ENCODE measurements at places on chromosomes 2 and 18.

DNA sequence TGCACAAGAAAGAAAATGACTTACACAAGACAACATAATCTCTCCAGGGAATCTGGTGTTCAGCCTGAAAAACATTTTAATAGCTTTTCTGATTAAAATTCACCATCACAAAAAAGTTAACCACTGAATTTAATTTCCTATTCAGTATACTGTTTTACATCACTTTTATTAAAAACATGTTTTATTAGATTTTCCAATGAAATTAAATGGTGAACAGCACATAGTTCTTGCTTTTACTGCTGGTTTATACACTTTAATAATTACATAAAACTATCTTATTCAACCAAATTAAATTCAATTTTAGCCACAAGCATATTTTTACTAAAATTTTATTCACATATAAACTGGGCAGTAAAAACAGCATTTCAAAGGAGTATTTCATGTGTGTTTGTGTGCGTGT is 138.3 kb downstream of the NOL4 start:
- DNase-seq: no peak

DNA sequence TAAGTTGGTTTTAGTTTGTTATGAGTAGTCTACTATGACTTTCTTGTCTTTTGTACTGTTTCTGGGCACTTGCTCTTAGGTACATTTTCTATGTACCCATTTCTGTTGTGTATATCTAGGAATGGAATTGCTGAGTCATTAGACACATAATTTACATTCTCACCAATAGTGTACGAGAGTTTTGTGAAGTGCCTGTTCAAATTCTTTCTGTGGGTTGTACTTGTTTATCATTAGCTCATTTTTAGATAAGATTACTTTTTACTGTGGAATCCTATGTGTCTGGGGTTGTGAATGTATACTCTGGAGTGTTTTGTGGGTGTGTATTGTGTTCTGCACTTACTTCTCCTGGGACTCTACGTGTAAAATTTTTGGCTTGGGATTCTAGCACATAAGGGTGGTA is 36.6 kb upstream of the CD28 start:
- no peak for DNase-seq

DNA sequence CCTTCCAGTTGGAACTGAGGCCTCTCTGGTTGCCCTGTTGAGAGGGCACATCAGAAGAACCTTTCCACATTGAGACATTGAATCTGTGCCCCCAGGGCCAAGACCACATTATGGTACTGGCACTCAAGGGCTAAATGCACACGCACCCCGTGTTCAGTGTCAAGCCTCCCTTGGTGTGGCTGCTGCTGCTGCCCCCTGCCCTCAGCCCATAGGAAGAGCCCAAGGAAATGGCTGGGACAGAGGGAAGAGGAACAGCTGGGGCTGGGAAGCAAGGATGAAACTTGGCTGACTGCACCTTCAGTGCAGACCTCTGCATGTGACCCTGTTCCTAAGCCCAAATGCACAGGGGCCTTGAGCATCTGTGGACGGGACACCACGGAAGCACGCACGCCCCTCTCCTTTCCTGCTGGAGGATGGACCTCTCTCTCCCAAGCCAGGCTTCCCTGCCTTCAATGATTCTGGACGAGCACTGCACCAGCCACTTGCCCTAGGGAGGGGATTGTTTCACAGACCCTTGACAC is 40.2 kb downstream of the NIFK start:
- DNase-seq: no peak

DNA sequence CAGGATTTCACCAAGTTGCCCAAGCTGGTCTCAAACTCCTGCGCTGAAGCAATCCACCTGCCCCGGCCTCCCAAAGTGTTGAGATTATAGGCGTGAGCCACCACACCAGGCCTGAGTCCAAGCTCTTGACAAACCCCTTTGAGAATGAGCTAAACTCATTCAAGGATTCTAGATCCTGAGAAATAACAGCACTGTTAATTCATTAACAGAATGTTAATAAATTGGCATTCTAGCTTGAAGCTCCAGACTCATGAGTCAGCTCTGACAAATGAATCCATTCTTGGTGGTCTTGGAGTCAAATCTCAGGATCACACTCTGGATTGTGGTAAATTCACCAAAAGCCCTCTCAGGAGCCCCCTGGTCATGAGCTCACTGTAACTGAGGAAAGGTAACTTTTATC is 1.8 kb downstream of the NARS1 start:
- DNase-seq: no peak

DNA sequence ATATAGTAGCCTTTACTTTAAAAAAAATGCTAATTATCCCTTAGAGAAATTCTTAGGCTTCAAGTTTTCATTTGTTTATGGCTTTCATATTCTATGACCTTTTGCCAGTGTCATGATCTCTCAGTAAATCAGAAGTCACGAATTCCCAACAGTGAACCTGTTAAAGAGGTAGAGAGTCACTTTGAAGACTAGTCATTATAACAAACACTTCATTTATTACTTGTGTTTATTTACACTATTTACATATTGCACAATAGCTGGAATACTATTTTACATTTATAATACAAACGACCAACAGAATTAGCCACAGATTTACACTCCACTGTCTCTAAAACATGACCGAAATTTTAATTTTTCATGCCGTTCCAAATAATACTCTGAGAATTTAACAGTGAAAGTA is 8.5 kb downstream of the ALKAL2 start:
- no peak for DNase-seq

DNA sequence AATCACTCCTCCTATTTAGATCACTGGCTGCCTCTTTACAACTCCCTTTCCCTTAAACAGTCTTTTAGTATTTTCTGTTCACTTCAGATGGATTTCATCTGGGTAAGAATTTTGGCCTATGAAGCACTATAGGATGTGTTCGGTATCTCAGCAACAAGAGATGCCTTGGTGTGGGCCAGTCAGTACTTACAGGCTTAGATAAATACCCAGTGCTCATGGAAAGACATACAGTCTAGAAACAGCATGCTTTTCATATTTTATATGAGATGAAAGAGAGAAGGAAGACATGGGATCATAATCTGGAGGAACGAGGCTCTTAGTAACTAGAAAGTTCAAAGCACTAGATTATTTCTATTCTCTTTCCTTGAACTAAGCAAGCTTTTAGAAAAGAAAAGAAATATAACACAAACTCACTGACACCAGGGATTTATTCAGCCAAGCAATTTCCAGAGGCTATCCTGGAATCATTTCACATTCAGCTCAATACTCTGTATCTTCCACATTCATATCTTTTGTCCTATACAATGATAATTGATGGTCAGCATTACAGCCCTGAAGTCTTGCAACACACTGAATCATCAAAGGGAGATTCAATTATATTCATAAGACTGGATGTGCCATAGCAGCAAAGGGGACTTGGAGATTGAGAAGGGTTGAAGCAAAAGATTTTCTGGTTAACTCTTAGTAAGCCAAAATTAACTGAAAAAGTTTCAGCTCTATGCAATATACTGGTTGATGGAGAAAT is 408.8 kb upstream of the LYPD1 start:
- DNase-seq: no peak

DNA sequence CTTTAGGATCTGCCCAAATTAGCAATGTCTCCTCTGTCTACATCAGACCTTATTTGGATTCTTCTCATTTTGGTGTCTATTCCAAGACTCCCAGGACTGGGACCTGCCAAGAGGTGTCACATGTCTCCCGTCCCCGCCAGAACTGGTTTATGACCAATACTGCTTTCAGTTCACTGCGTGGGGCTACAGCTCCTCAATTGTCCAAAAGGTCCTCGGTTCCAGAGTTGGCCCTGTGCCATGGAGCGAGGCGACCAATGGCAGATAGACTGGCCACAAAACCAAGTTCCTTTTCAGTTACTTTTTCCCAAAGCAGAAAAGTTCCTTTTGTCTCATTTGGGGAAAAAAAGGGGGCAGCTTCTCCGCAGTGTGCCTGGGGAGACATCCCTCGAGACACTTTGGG is 144.1 kb upstream of the ZNF236 start:
- no peak for DNase-seq

GRCh38 chr18:31072175-31072574 is 29.6 kb upstream of the DSC3 start:
- DNase-seq: no peak

DNA sequence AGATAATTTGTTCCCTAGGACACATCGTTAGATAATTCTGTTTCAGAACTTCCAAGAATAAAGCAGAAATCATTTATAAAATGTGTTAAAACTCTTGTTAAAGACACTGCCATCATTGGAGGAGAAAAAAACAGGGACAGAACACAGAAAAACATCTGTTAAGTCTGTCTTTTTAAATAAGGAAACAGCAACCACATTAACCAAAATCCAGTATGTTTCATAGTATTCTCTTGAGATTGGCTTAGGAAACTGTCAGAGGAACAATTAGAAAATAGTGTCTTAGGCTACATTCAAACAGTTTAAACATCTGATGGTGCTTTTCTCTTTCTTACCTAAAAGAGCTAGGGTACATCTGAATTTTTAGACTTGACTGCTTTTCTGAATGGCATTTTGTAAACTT is 81.6 kb downstream of the PMS1 start:
- DNase-seq: no peak

Measured in NCI-H446 (cell line).